ENCODE measurements at places on chromosomes 2 and 18. TPM values are rescaled to one million over a fixed set of nuclear protein-coding genes. Genes with fewer than 3 reads are reported as not detected.

DNA sequence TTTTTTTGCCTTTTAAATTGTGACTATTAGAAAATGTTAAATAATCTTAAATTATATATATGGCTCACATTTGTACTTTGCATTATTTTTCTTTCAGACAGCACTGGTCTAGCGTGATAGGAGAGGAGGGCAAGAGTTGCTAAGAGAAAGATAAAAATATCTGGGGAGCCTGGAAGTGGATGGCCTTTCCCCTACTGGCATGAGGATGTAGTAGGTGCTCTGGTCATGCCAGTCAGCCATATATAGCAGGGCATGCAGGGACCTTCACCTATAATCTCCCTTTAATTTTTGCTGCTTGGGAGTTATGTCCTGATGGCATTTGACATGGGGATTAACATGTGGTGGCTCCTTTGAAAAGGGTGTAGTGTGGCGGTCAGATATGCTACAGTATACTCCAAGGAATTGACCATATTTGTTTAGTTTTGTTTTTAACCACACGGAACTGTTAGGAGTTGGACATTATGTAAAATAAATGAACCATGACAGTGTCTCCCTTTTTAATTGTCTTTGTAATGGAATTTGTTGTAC, 144.7 kb downstream of the BABAM2 start:
- no peak for DNase-seq

DNA sequence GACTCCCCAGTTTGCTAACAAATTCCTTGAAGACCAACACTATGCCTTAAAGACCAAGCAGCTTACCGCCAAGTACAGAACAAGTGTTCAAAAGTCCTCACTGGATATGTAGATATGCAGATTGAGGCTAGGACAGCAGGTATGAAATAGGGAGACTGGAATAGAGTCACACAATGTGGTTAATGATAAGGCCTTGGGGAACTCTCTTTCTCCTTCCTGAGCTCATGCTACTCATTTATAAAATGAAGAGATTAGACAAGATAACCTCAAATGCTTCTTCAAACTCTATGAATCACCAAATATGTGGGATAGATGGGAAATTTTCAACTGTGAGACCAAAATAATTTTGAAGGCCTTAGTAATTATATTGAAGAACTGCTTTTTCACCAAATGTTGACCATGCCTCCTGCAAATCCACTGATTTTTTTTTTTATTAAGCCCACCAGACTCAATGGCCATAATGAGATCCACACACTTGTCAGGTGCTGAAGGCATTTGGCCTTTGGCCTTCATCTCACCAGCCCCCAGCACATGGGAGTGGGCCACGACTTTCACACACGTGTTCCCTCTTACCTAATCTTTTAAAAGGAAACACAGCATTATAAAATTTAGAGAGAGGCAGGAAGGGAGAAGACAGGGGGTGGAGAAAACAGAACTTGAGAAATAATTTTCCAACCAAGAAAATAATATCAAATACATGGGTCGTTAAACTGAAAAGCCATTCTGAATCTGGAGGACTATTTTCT, 181.5 kb downstream of the EN1 start:
- DNase-seq, result no peak

DNA sequence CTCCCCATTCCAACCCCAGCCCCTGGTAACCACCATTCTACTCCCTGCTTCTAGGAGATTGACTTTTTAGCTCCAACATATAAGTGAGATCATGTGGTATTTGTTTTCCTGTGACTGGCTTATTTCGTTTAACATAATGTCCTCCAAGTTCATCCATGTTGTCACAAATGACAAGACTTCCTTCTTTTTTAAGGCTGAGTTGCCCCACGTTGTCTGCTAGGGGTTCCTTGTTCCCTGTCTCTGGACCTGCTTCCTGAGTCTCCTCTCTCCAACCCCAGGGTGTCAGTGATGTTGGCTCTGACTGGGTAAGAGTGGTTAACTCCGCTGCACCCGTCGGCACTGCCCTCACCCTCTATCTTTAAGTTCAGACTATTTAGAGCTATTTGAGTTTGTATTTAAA, 175.2 kb downstream of the SH3RF3 start:
- DNase-seq, result no peak

- no peak for DNase-seq
Observed at GRCh38 chr2:45009303-45009927, at the start of gene SIX2. SIX2 (minus strand) TSS chr2:45009452; CDS start chr2:45009110, 342 bp downstream.

DNA sequence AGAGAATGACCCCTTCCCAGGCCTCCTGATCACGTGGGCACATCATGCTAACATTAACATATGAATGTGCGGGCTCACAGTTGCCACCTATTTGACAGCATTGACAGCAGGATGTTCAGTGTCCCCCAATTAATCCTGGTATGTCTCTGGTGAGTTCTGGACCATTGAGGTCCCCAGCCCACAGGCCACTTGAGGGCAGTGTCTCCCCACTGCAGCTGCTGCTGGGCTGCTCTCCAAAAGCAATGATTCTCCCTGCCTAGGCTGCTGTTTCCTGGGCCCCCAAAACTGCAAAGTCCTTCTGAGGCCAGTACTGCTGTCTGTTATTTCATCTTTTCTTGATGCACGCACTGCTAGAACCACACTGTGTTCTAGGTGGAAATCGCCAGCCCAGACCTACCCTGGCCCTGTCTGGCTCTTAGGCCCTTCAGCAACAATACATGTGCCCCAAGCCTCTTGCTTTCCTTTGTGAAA, 52.7 kb upstream of the MAPK4 start:
- DNase-seq, result no peak

DNA sequence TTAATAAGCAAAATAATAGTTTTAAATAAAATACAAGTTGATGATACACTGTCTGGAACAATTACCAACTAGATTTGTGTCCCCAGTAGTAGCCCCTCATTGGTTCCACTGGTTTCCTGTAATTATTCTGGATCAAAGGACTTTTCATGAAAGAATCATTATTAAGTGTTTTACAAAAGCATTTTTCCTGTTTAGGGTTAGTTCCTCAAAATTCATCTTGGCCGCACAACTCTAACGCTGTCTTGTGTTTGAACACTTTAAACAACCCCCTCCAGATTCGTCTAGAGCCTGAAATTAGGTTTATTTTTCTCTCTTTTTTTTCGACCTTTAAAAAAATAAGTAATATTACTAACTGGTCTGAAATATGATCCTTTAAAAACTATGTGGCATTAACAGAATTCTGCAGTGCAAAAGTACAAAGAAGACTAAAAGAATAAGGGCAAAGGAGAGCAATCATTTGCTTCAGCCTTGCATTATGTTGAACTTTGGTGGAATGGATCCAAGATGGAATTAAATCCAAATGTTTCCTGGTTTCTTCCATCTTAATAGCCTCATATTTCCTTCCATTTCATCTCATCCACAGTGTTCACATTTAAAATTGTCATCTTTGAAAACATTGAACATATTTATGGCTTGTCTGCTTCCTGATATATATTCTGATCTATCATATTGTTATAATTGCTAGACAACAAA, 678.4 kb downstream of the IRS1 start:
- no peak for DNase-seq

DNA sequence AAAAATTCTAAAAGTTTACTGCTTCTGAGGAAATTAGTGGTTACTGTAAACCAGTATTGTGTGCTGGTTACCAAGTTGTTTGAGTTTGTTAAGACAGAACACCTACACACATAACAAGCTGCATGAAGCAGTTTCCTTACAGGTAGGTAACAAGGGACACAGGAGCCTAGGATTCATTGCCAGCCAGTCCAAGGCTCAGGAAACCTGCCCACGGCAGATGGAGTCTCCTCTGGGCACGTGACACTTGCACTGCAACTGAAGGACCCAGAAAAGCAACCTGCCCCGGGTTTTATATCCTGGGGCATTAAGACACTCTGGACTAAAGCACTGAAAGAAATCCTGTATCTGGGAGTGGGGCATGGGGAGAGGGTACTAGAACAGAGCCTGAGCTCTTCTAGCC, 639.3 kb downstream of the ADCYAP1 start:
- no peak for DNase-seq

GRCh38 chr2:44275927-44276303, 635 bp downstream of the SLC3A1 start:
- DNase-seq, result no peak

DNA sequence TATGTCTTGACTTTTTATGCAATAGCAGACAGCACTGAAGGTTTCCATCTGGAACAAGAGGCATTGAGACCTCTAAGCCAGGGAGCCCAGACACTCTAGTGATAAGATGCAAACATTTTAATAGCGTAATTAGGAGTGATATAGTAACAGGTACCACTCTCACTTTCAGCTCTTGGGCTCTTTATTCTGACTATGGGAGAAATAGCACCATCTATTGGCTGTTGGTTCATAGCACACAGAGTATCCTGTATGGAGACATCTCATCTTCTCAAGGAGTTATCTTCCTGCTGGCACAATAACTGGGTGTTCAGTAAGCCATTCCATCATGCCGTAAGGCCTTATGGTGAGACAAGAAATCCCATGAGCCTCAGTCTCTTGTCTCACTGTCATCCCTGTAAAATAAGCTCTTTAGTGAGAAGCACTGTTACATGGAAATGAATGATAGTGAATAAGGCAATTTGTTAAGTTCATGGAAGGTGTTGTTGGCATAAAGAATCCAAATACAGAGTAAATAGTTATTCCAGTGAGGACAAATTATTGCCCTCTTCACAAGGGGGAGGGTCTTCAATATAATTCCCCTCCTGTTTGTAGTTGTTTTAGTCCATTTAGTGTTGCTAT, 48.3 kb downstream of the THUMPD2 start:
- no peak for DNase-seq

DNA sequence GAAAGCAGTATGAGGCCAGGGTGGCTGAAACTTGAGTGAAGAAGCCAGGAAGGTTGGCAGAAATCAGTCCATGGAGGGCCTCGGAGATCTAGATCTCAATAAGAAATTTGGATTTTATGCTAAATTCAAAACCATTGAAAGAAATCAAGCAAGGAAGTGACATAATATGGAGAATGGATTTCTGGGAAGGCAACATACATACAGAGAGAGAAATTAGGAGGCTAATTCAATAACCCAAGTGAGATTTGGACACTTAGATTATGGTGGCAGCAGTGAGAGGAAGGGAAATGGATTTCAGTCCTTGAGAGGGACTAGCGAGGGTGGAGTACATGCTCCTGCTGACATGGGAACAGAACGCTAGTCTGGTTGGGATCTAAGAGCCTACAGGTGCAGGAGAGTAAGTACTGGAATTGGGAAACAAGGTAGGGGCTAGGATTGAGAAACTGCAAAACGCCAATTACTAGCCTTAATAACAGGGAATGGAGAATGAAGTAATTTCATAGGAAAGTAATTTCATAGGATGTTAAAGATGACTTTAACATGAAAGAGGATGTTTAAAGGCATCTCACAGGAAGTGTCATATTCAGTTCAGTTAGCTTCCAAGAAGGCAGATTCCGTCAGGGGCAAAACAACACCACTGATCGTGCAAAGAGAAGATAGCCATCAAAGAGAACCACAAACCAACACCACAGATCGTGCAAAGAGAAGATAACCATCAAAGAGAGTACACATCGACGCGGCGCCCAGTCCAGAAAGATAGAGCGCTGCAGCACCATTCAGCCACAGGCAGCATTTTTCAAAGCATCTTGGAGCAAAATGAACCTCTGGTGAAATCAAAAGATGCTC, 27.2 kb downstream of the CDKL4 start:
- DNase-seq, result peak; percentile 96

GRCh38 chr2:163701399-163702195, 34.2 kb downstream of the FIGN start:
- DNase-seq, result no peak

DNA sequence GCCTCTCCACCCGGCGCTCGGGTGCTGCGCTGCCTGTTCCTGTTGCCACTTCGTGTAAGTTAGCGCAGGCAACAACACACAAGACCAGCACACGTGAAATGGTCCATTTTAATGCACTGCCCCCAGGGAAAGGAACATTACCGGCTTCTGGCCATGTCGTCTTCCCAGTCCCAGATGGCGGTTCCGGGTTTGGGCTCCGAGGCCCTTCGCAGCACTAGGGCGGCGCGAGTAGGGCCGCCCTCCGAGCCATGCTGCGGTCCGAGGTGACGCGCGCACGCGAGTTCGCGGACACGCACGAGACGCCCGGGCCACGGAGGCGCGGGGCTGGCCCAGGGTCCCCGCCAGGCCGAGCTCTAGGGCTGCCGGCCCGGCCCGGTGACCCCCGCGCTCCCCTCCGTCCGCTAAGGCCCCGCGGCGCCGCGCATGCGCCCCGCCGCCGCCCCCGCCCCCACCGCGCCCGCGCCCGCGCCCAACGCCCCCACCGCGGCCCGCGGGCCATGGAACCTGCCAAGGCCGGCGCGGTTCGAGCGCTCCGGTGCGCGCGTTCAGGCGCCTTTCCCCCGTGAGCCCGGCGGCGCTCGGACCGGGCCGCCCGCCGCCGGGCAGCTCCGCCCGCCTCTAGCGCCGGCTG, 367 bp upstream of the ZNF236 start:
- peak; percentile 69 for DNase-seq

DNA sequence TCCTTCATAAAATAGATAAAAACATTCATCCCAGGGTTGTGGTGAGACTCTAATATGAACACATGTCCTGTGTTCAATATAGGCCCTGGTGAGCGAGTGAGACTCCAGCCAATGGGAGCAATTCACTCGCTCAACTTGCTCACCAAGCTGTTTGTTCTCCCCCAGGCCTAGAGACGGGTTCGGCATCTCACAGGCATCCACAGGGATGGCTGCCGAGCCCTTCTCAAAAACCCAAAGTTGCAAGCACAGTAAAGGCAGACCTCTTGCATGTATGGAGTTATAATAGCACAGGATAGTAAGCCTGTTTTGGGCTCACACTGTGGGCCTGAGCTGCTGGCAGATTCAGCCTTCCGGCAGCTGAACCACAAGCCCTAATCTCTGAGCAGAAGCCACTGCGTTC, 15.7 kb downstream of the PARD6G start:
- peak; percentile 14 for DNase-seq

GRCh38 chr2:168624028-168624427, 168.0 kb downstream of the CERS6 start:
- DNase-seq, result no peak

Gene DES
- total RNA-seq, result not detected

Gene PLA2R1
- not detected for total RNA-seq

Gene NEURL3
- total RNA-seq, result not detected

Gene ANKRD30BL
- not detected for total RNA-seq

Gene OR6B2
- total RNA-seq, result not detected

Gene SLC1A4
- total RNA-seq, result 48.8 TPM

Gene ACMSD
- total RNA-seq, result not detected

All from activated CD8-positive, alpha-beta T cell treated with anti-CD3 and anti-CD28 coated beads, Interleukin-2, amount 10 ng/mL, durations not matched to agents 7 days and 5 days (primary cell).